ENCODE measurements at places on chromosomes 12 and 14.

DNA sequence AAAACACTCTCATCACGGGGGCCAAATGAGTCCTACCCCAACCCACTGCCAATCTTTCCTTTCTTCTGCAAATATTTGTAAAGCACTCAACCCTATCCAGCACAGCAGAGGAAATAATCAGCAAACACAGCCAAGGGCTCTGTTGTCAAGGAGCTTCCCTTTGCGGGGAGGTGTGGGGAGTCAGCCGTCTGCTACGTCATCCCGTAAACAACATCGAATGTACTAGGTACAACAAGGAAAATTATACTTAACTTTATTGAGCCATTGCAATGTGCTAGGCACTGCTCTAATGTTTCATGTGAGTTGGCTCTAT lies 22.8 kb downstream of the TMEM63C start:
- DNase-seq, result no peak

GRCh38 chr12:41467591-41468325 lies 279.6 kb downstream of the PDZRN4 start:
- no peak for DNase-seq

- peak; percentile 46 for DNase-seq
Measured at GRCh38 chr12:107320033-107320928, 226.9 kb upstream of the CRY1 start.

GRCh38 chr12:106583242-106584103 lies 669 bp downstream of the RFX4 start:
- no peak for DNase-seq

DNA sequence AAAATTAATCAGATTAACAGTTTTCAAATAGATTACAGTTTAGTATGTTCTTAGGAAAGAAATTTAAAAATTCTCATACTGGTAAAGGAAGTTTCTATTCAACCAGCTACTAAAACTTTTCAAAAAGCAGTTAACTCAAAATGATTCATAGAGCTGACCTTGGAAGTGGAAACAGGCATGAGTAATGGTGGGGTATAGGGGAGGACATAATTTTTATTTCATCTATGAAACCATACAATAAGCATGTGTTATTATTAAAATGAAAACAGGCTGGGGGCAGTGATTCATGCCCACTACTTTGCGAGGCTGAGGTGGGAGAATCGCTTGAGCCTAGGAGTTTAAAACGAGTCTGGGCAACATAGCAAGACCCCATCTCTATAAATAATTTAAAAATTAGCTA lies 73.0 kb downstream of the DNAI7 start:
- DNase-seq, result no peak

- DNase-seq, result no peak
Measured at GRCh38 chr12:95203487-95204030, 13.7 kb downstream of the FGD6 start.

DNA sequence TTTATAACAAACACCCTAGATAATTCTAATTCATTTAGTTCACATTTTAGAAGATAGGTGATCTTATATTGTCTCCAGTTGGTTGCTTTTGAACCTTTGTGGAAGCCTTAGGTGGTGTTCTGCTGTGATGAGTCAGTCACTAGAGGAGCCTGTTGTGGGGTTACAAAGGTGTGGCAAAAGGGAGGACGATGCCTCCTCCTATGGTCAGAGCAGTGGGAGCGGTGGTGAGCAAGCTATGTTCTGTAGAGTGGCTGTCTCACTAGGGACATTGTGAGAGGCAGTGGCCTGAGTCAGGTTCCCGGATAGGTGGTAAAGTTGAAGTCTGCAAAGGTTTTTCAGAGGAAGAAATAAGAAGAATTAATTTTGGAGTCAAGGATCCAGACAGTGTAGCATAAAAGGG lies 71.6 kb upstream of the USP44 start:
- no peak for DNase-seq

DNA sequence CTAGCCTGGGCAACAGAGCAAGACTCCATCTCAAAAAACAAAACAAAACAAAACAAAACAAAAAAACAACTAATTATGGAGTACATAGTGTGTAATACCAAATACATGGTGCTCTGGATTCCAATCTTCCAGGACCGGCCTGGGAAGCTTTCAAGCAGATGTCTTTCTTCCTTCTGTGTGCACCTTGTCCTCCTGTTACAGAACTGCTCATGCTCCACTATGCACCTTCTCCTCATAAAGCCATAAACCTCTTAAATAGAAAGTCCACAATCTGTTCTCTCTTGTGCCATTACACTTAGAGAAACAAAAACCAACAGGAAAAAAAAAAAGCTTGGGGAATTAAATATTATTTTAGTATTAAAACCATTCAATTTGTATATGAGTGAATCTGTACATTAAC lies 12.5 kb downstream of the MOK start:
- DNase-seq, result no peak

GRCh38 chr12:25792031-25792430 lies 166.5 kb upstream of the RASSF8 start:
- no peak for DNase-seq

GRCh38 chr14:102692334-102692733 lies 84.9 kb upstream of the TRAF3 start:
- DNase-seq, result no peak

DNA sequence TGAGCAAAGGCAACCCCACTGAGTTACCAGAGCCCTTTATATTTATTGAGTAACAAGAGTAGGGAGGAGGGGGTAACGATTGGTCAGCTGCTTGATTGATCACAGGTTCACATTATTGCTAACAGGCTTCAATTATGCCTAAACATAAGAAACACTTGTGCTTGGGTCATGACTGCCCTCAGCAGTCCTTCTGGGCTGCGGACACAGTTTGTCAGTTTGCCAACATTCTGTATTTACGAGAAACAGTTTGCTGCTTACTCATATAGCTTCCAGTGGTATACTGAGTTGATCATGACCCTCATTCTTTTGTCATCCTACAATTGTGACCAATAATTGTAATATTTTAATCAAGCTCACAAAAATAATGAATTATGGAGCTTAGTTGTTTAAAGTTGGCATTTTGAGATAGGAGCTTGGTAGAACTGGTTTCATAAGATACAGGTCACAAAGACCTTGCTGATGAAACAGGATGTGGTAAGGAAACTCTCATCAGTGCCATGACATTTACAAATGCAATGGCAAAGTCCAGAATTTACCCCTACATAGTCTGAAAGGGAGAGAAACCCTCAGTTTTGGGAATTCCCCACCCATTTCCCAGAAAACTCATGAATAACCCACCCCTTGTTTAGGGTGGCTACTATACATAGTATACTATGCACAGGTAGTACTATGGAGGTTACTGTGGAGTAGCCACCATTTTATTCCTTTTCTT lies 1421.0 kb upstream of the FLRT2 start:
- DNase-seq, result no peak

GRCh38 chr14:95619785-95620417 lies 66.3 kb upstream of the TCL1B start:
- no peak for DNase-seq

GRCh38 chr12:31627456-31628054 lies 31.9 kb upstream of the ETFBKMT start:
- no peak for DNase-seq

- no peak for DNase-seq
Measured at GRCh38 chr12:97637770-97638169, 175.2 kb downstream of the RMST start.

GRCh38 chr12:108319277-108320234 lies 19.6 kb downstream of the CMKLR1 start:
- DNase-seq, result no peak
